ENCODE measurements at places on chromosomes 6 and 20. TPM values are rescaled to one million over a fixed set of nuclear protein-coding genes. Genes with fewer than 3 reads are reported as not detected.

GRCh38 chr20:5893052-5893451 is 57.3 kb downstream of the TRMT6 start:
- no peak for DNase-seq

Gene SIRPA
- total RNA-seq, result 56.9 TPM

DNA sequence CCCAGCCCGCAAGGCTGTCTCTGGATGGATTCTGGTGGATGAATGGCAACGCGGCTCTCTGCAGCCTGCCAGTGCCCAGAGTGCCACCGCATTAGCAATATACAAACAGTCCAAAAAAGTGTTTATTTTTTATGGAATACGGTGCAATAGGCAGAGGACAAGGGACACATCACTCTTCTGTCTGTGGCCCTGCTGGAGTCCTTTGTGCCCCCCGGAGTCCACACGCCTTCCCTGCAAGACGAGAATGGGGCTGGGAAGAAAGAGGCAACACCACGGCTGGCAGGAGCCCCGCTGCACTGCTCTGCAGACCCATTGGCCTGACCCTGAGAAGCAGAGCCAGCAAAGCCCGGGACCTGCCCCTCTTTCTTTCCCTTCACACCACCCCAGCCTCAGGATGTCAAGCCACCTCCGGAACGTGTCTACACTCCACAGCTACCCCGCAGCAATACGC is 196.3 kb downstream of the SYNDIG1 start:
- DNase-seq, result no peak

Gene PROCR
- 76.4 TPM for total RNA-seq

DNA sequence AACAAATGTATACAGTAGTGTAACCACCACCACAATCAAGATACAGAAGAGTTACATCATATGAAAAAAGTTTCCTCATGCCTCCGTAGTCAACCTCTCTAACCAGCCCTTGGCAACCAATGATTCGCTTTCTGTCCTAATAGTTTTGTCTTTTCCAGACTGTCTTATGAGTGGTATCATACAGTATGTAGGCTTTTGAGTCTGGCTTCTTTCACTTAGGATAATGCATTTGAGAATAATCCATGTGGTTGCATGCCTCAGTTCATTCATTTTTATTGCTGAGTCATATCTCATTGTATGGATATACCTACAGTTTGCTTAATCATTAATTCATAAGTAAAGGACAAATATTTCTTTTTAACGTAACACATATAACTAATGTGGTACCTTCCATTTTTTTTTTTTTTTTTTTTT is 86.4 kb upstream of the RIPOR2 start:
- no peak for DNase-seq

DNA sequence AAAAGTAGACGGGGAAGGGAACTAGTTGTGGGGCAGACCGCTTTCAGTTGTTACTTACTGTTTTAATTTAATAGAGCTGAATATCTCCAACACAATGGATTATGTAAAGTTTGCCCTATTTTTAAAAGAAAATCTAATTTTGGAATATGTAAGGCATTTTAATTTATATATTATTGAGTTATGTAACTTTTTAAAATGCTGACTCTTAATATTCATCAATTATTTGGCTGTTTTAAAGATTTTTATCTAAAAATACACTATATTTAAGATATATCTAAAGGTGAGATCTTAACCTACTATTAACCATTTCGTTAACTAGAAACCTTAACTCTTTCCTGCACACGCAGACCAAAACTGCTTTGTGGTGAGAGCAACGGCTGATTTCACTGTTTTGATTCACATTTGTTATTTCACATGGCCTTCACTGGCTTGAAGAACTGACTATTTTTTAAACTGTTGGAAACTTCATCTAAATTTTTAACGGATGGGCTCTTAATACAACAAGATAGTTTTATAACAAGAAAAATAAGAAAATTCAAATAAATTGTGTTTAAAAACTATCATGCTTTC is 87.9 kb downstream of the HUS1B start:
- DNase-seq, result no peak

DNA sequence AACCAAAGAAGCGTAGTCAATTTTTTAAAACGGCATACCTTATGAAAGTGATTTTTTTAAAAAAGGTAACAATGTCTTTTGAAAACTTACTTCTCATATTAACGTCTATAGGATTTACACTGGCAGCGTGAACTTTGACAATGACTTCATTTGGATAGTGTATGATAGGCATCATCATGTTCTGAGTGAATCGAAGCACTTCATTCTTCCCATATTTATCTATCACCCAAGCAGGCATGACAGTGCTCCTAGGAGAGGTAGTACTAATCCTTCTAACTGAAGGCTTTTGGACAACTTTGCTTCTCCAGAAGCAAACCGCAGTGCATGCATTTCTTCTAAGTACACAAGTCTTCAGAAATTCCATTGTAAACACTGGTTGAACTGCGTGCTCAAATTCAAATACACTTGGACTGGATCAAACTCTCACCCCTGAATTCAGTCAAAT is 618 bp downstream of the RTN4IP1 start:
- DNase-seq, result peak; percentile 31

- no peak for DNase-seq
These were observed 24.0 kb downstream of the RRBP1 start for GRCh38 chr20:17657898-17658647.

- no peak for DNase-seq
These were observed 29.2 kb downstream of the GOPC start for GRCh38 chr6:117573006-117573680.

DNA sequence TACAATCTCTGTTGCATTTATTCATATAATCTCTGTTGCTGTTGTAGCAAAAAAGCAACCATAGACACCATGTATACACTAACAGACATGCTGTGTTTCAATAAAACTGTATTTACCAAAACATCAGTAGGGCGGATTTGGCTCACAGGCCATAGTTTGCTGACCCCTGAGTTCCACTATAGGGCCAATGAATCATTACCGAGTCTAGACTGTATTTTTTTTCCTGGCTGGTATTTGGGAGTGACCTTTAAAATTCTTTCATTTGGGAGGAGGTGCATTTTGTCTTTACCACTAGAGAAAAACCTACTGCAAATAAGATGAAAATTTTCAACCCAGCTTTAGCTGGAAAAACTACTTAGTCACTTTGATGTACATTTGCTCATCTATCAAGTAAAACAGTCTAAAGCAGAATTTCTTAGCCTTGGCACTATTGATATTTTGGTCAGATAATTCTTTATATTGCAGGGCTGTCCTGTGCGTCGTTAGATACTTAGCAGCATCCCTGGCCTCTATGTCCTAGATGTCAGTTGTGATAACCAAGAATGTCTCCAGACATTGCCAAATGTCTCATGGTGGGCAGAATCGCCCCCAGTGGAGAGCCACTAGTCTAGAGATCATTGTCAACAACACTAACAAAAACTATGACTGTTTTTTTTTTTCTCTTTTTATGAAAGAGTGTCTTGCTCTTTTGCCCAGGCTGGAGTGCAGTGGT is 39.5 kb downstream of the DCBLD1 start:
- DNase-seq, result no peak

GRCh38 chr20:48750376-48750775 is 77.4 kb downstream of the PREX1 start:
- no peak for DNase-seq

Gene PPP1R3G
- 6.3 TPM for total RNA-seq

DNA sequence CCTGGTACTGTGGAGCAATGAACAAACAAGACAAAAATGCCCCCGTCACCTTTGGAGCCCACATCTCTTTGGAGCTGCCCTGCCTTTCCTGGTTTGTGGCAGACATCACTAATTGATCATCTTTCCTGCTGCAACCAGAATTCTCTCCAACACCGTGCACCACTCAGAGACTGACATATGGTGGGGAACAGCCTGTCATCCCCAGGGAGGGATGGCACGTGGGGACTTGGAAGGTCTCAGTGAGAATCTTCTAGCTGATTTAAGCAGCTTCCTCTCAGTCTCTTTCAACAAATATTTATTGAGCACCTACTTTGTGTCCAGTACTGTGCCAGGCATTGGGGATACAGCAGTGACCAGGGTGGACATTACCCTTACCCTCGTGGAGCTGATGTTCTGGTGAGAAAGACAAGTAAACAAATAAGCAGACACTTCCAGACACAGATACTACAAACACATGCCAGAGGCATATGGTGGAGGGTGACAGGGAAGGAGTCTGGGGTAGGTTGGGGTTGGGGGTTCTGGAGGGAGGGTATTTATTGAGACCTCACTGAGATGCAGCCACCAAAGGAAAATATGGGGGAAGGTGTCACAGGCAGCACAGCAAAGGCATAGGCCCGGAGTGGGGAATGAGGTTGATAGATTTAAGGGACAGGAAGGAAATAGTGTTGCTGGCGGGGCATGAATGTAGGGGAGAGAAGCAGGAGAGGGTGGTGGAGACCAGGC is 82.3 kb downstream of the CEBPB start:
- DNase-seq, result no peak

Gene ID4
- 17.3 TPM for total RNA-seq

GRCh38 chr6:72287801-72288200 is 334.1 kb upstream of the KCNQ5 start:
- DNase-seq, result no peak

DNA sequence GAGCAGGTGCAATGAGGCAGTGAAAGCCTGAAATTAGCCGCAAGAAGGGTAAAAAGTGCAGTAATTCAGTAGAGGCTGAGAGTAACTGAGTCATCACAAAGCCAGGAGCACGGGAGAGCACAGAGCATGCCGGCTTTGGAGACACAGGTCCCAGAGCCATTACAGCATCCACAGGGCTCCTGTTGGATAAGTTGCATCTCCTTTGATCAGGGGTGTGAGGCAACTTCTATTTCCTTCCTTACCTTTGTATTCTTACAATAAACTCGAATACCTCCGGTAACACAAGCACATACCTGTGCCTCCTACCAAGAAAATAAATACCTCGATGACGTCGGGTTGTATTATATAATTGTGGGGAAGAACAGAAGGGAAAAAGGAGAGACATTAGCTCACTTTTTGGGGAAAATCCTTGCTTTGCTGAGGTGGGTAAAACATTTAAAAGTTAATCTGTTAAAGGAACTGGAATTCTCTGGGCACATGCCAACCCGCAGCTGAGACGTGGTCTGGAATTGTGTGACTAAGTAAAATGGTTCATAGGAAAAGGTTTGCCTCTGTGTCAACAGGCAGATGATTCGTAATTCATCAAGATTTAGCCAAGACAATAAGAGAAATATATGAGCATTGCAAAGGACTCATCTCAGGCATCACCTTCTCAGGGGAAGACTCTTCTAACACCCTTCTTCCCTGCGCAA is 360.7 kb upstream of the ZFP64 start:
- DNase-seq, result peak; percentile 66

- no peak for DNase-seq
These were observed 73.4 kb downstream of the GFOD1 start for GRCh38 chr6:13413900-13414555.

GRCh38 chr6:80454197-80454596 is 347.7 kb downstream of the BCKDHB start:
- peak; percentile 100 for DNase-seq

GRCh38 chr20:12053353-12053752 is 135.7 kb downstream of the BTBD3 start:
- peak; percentile 52 for DNase-seq

GRCh38 chr6:42255050-42255449 is 37.4 kb upstream of the MRPS10 start:
- no peak for DNase-seq

DNA sequence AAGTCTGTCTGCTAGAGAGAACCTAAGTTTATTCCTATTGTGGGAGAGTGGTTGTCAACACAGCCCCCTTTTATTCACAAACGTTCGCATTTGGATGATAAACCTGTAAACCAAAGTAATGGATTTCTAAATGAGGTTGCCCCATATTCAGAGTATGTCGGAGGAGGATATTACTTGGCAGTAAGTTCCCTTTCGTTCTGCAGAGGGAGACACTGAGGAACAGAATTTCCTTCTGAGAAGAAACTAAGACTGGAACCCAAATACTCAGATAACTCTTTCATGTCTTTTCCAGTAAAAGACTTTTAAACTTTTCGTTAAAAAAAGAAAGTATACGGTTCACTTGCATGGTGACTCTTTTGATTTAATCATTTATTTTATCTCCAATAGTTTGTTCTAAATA is 754.6 kb upstream of the MMS22L start:
- no peak for DNase-seq

Gene ZBP1
- total RNA-seq, result not detected

DNA sequence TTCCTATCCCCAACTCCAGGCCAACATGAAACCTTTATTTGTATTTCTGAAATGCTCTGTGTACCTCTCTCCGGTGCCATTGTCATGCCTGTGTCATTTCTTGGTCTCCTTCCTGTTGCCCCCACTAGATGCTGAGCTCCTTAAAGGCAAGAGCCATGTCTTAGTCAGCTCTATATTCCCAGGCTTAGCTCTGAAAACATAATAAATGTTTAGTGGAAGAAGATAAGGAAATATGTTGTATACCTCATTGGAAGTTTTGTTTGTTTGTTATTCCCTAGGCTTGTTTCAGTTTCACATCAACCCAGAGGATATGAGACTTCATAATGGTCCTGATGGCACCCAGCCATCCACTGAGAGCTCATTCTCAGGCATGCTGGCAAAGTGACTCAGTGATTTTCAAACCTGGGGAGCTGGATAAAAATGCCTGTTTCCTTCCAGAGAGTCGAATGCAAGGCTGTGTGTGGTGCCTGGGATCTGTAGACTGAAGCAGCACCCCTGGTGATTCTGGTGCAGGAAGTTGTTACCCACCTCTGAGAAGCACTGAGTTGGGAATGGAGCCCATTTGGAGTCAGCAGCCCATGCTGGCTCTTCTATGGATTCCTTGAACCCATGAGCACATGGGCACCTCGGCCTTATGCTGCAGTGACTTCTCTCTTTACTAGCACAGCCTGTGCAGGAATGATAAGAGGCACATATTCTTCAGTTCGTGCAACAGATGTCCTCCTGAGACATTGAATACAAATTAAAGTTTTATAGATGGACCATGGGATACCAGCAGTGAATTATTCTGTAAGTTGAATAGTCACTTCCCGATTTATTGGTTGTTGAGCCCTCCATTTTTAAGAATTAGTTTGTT is 205.2 kb downstream of the FARS2 start:
- peak; percentile 43 for DNase-seq

Gene LST1
- total RNA-seq, result not detected

Gene HLA-DQB1
- 1.8 TPM for total RNA-seq

GRCh38 chr20:41717483-41717882 is 99.3 kb upstream of the CHD6 start:
- no peak for DNase-seq

Gene F13A1
- not detected for total RNA-seq

DNA sequence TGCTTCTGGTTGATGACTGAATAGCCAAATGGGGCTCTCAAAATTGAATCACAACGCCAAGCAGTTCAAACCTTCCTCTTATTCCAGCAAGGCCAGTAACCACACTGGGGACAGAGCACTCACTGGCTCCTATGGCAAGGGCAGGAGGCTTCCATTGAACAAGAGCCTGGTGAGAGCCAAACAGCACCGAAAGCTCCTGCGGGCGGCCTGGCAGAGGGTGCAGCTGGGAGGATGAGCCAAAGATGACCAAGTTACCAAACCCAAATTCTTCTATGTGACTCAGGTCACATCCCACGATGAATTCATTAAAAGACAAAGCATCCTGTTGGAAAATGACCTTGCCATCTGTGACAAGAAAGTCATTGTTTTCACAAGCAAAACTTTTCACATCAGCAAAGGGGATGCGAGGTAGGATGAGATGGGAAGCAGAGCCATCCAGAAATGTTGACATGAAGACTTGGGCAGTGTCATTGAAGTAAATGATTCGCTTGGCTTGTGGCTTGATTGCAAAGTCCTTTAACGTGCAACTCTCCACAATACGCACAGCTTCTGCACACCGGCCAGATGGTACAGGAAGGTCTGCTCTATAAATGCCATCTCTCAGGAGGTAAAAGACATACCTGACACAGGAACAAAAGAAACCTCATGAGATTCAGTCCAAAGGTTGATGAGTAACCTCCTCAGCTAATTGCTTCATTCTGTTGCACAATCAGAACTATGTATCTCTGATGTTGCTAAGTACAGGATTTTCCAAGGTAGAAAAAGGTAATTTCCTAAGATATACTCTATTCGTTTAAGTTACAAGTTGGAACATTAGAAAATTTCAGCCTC is 36.3 kb downstream of the ROS1 start:
- DNase-seq, result peak; percentile 82
